ENCODE measurements at places on chromosomes 1 and 21.

GRCh38 chr1:242890192-242890741 lies 364.8 kb downstream of the CEP170 start:
- no peak for DNase-seq

- DNase-seq: no peak
These were observed 22.5 kb downstream of the ZSCAN20 start for GRCh38 chr1:33494929-33495328.

DNA sequence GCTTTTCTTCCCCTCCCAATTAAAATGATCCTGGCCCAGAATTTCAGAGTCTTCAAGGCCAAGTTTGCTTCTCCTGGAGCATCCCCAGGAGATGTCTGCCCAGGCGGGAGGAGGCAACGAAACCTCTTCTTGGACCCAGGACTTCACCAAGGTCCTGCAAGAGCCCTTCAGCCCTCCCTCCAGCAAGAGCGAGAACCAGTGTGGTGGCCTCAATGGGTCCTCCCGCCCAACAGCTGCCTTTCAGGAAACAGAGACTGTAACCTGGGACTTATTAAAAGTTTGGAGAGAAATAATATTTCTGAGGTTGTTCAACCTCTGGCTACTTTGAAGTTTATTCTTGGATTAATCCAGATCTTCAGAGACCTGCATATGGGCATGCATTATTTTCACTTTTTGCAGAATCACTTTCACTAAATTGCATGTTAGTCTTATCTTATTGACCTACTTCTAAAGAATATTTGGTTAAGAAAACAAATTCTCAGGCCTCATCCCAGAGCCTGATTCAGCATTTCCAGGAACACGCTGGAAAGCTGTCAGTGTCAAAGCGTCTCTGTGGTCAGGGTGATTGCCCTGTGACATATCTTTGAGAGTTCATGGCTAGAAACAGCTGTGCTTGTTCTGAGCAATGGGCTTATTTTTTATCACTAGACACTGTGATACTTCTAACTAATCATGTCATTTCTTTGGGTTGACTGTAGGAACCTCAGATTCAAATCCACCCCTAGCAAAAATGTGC lies 66.0 kb upstream of the CLDN14 start:
- DNase-seq: no peak

- no peak for DNase-seq
These were observed 1.7 kb downstream of the TRPM2 start for GRCh38 chr21:44354775-44355771.

- peak; percentile 84 for DNase-seq
These were observed 2.7 kb downstream of the PTPRC start for GRCh38 chr1:198641501-198641900.

- peak; percentile 86 for DNase-seq
These were observed 16.6 kb upstream of the RNF19B start for GRCh38 chr1:32981003-32981901.

DNA sequence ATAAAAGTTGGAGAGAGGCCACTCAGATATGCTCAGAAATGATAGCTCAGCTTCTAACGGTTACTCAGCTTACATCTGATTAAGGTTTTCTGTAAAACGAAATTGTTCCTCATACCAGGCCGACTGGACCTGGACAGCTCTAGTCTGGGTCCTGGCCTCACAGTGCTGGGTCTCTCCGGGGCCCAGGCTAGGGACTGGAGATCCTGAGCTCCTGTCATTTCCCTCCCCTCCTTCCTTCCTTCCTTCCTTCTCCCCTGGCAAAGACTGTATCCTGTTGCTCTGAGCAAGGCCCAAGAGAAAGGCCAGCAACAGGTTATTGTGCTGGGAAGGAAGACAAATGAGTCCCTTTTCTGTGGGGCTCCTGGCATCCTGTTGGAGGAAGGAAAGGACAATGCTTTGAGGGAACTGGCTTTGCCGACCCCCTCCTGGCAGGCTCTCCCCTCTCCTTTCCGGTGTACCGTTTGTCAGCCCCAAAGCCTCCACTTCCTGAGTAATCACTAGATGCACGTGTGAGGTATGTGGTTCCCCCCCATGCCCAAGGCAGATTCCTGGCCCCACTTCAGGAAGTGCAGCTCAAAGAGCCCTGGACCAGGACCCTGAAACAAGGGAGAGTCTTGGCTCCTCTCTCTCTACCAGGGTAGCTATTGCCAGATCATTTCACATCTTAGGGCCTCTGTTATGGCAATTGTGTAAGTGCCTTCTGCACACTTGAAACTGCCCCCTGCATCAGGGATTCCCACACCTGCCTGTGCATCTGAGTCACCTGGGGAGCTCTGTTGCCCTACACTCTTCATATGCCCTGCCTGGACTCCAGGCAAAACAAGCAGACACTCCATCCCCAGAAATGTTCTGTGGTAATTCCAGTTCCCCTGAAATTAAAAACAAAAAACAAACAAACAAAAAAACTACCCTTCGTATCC lies 212.7 kb upstream of the FGGY start:
- no peak for DNase-seq

DNA sequence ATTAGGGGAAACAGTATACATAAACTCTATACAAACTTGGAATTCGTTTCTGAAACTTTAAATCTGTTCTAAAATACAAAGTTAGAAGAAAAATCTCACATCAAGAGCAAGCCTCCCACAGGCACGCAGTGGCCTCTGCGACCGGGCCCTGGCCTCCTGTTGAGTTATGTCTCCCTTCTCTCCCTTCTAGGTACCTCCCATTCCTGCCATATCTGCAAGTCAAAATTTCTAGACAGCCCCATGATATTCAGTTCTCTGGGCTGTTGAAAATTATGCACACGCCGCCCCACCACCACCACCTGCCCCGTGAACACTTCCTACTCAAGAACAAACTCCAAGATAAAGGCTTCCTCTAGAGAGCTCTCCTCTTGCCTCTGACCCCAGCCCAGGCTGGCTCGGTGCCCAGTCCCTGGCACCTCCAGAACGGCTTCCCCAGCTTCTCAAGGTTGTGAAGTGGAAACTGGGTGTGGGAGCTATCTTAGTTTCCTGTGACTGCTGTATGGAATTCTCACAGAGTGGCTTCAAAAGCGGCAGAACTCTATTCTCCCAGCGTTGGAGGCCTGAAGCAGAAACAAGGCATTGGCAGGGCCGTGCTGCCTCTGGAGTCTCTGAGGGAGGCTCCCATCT lies 37.7 kb upstream of the LRP8 start:
- no peak for DNase-seq

DNA sequence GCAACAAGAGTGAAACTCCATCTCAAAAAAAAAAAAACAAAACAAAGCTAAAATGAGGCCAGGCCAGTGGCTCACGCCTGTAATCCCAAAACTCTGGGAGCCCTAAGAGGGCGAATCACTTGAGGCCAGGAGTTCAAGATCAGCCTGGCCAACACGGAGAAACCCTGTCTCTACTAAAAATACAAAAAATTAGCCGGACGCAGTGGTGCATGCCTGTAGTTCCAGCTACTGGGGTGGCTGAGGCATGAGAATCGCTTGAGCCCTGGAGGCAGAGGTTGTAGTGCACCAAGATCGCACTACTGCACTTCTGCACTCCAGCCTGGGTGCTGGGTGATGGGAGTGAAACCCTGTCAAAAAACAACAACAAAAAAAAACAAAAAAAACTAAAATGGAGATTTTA lies 191.2 kb upstream of the SGIP1 start:
- no peak for DNase-seq

DNA sequence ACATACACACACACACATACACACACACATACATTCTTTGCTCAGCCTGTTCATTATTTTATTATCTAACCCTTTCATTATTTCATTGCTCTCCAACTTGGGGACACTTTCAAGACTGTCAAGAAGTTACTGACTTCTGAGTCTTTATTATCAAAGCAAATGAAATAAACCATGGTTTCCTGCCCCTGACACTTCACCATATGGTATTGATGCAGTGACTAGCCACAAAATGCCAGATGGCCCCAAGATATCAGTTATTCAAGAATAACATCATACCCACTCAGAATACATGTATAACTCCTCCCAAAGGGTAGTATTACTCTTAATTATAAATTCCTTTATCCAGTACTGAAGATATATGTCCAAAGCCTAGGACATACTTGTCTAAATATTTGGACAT lies 197.3 kb downstream of the MRPL39 start:
- DNase-seq: no peak

- DNase-seq: no peak
These were observed 177.3 kb downstream of the EDEM3 start for GRCh38 chr1:184577319-184577718.

DNA sequence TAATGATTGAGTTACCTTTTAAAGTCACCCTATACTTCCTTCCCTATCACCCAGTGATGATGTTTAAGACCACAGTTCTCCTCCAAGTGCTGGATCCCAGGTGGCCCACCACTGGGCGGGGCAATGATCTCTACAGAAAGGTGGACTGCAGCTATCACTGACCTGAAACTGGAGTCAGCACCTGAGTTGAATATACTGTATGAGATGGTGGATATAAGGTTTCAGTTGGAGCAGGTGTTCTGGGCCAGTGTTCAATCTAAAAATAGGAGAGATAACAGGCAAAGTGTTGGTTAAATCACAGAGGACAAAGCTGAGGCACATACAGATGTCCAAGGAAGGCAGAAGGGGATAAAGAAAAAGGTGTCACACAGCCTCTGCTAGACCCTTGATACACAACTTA lies 96.6 kb downstream of the SIPA1L2 start:
- DNase-seq: no peak

DNA sequence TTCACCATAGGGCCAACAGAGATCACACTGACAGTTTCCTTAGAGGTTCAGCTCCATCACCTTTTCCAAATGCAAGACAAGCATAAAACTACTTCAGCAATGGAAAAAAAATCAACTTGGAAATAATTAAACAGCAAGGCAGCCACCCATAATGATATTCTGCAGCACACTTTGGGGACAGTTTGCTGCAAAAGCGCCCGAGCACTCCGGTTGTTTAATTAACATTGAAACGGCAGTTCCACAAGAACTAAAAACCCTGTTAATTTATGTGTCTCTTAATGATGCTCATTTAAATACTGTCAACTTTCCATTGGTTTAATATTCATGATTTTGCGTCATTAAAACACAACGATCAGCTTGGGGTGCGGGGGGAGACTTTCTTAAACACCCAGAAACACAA lies 153.2 kb downstream of the ELAVL4 start:
- DNase-seq: no peak

DNA sequence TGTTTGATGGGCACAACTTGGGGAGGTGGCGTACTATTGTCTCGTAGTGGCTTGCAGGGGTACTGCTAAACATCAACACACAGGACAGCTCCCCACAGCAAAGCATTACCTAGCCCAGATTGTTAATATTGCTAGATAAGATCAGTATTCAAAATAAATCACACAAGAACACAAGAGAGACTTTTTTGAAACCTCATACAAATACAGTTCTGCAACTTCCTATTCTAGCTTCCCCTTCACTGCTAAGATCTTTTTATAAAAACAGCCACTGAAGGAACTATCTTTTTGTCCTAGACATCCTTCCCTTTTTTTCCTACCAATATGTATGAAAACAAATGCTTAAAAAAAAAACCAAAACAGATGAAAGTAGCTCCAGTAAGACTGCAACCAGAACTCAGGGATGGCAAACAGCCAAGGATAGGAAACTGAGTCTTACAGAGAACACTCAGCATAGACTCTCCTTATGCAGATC lies 137.8 kb upstream of the KRTAP19-8 start:
- DNase-seq: no peak

DNA sequence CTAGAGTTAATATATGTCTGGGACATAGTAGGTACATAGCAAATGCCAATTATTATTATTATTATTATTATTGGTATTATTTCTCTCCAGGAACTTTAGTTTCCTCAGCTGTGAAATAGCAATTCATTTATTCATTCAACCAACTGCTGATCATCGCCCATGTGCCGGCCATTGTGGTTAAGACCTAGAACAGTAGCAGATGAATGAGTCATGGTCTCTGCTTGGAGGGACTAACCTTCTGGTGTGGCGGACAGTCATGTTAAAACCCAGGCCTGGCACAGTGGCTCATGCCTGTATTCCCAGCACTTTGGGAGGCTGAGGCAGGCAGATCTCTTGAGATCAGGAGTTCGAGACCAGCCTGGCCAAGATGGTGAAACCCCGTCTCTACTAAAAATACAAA lies 23.8 kb upstream of the LDLRAP1 start:
- no peak for DNase-seq
